ENCODE measurements at places on chromosomes 7 and 10. TPM values are rescaled to one million over a fixed set of nuclear protein-coding genes. Genes with fewer than 3 reads are reported as not detected.

Gene WNT8B
- total RNA-seq, result not detected

Gene THSD7A
- total RNA-seq, result 2.0 TPM

Gene GNG11
- total RNA-seq, result 49.6 TPM

Gene ATOH7
- total RNA-seq, result not detected

Gene TYW1
- total RNA-seq, result 16.3 TPM

Gene CDH23
- not detected for total RNA-seq

Gene GSAP
- 0.83 TPM for total RNA-seq

Gene ZNF511
- 39.1 TPM for total RNA-seq

Gene PTF1A
- not detected for total RNA-seq

Gene AQP1
- 6.7 TPM for total RNA-seq

Gene CNTNAP2
- total RNA-seq, result 1.4 TPM

Gene YKT6
- 89.5 TPM for total RNA-seq

Gene PNLIPRP2
- not detected for total RNA-seq
